ENCODE measurements at places on chromosomes 4 and X. TPM values are rescaled to one million over a fixed set of nuclear protein-coding genes. Genes with fewer than 3 reads are reported as not detected.

- DNase-seq = no peak
- no peak overlapping the region for H3K27ac ChIP-seq
- no peak overlapping the region for H3K4me3 ChIP-seq
- H3K36me3 ChIP-seq = peaks cover 16% of the 10 kb centered on the region
These were observed 5.0 kb downstream of the BMP2K start for GRCh38 chr4:78781139-78781538.

- no peaks in the 10 kb centered on the region for H3K4me1 ChIP-seq
- H3K27ac ChIP-seq = no peak overlapping the region
- no peaks in the 10 kb centered on the region for H3K27me3 ChIP-seq
- no peak for DNase-seq
These were observed 154.1 kb upstream of the PJA1 start for GRCh38 chrX:69319376-69319775.

GRCh38 chr4:8723222-8723980 is 130.8 kb downstream of the CPZ start:
- H3K4me3 ChIP-seq = no peak overlapping the region
- H3K36me3 ChIP-seq = no peaks in the 10 kb centered on the region
- no peak for DNase-seq
- no peaks in the 10 kb centered on the region for H3K27me3 ChIP-seq
- H3K4me1 ChIP-seq = no peaks in the 10 kb centered on the region

- no peaks in the 10 kb centered on the region for H3K36me3 ChIP-seq
- no peaks in the 10 kb centered on the region for H3K4me1 ChIP-seq
- H3K27me3 ChIP-seq = no peaks in the 10 kb centered on the region
- no peak for DNase-seq
These were observed 75.1 kb upstream of the MSX1 start for GRCh38 chr4:4784379-4784778.

GRCh38 chr4:30828264-30828926 is 108.2 kb downstream of the PCDH7 start:
- no peak overlapping the region for H3K27ac ChIP-seq
- H3K36me3 ChIP-seq = no peaks in the 10 kb centered on the region
- no peak overlapping the region for H3K4me3 ChIP-seq
- H3K4me1 ChIP-seq = no peaks in the 10 kb centered on the region

- H3K4me3 ChIP-seq = no peak overlapping the region
- no peaks in the 10 kb centered on the region for H3K4me1 ChIP-seq
- no peak for DNase-seq
- H3K27ac ChIP-seq = no peak overlapping the region
These were observed 339.7 kb downstream of the DMD start for GRCh38 chrX:32871636-32872035.

GRCh38 chrX:28756647-28757046 is 169.4 kb downstream of the IL1RAPL1 start:
- no peak overlapping the region for H3K27ac ChIP-seq
- H3K4me1 ChIP-seq = no peaks in the 10 kb centered on the region
- H3K27me3 ChIP-seq = no peaks in the 10 kb centered on the region
- no peaks in the 10 kb centered on the region for H3K36me3 ChIP-seq

DNA sequence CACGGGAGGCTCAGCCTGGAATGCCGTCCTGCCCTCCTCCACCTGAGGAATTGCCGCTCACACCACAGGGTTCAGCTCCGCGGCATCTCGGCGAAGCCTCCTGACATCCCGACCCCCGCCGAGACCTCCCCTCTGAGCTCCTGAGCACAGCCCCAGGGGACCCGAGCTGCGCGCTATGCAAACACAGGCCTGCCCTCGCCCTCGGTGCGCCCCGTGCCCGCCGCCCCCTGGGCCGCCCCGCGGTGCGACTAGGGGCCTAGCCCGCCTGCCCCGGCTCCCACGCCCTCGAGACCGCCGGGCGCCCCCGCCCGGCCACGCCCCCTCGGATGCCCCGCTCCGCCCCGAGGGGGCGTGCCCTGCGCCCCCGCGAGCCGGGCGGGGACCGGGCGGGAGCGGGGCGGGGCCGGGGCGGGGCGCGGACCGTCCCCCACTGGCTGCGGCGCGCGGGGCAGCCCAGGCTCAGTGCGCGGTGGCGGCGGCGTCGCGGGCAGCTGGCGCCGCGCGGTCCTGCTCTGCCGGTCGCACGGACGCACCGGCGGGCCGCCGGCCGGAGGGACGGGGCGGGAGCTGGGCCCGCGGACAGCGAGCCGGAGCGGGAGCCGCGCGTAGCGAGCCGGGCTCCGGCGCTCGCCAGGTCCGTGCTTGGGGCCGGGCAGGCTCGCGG is at the start of gene FGFR3:
Gene FGFR3, plus strand, starts transcription at position 462 of the 664 bp plus-strand sequence. CDS start 642 bp downstream, outside the sequence.
- H3K4me1 ChIP-seq = no peaks in the 10 kb centered on the region
- peak within 1 kb of the TSS; percentile 37 for H3K4me3 ChIP-seq
- peaks cover 31% of the 10 kb centered on the region for H3K27me3 ChIP-seq
- no peaks in the 10 kb centered on the region for H3K36me3 ChIP-seq

DNA sequence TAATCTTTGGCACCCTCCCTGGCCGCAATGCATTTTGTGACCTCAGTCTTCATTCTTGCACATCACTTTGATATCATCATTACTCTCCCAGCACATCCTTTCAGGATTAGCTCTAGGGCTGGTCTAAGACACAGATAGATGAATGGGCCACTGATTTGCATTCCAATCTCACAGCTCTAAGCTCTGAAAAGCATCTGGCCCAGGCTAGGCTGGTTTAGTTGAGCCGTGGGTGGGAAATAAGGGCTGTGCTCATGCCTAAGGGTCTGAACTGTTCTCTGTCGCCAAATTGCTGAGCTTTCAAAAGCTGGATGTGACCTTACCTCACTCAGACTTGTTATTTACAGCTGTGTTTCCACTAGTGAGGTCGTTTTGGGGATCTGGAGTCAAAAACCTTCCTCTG is 30.0 kb upstream of the SLC9A7 start:
- no peaks in the 10 kb centered on the region for H3K36me3 ChIP-seq
- H3K4me1 ChIP-seq = peaks cover 18% of the 10 kb centered on the region
- no peak overlapping the region for H3K4me3 ChIP-seq
- no peaks in the 10 kb centered on the region for H3K27me3 ChIP-seq

GRCh38 chr4:74738464-74739143 is 55.7 kb downstream of the BTC start:
- no peak for DNase-seq
- H3K4me3 ChIP-seq = no peak overlapping the region
- no peaks in the 10 kb centered on the region for H3K27me3 ChIP-seq

- H3K27me3 ChIP-seq = no peaks in the 10 kb centered on the region
- no peak overlapping the region for H3K27ac ChIP-seq
These were observed 451.1 kb downstream of the ARAP2 start for GRCh38 chr4:35793045-35793722.

DNA sequence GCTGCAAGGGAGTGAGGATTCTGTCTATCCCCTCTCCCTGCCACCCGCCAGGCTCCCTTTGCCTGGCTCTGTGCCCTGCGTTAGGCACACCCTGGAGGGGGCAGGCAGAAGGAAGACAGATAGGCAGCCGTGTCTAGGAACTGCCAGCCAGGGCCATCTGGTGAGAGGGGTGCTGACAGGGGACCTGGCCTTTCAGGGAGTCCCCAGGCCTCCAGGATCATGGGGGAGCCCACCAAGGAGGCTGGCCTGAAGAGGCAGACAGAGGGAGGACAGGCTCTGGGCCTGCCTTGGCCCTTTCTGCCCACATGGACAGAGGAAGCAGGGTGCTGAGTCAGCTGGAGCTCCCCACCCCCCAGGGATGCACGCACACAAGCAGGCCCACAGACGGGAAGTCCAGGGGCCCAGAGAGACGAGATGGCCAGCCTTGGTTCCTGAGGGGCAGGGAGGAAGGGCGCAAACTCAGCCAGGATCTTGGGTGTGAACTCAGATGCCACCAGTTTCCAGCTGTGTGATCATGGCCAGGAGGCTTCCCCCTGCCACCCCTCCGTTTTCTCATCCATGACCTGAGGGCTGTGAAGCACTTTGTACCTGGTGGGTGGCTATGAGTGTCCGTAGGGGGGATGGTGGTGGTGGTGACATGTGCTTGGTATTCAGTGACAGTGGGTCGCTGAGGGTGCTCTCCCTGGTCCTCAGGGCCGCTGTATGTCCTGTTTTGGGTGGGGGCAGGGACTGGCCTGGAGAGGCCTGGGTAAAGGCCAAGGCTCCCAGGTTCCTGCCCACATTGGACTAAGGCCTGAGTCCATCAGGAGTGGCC is 1.8 kb downstream of the SH3BP2 start:
- H3K36me3 ChIP-seq = peaks cover 13% of the 10 kb centered on the region
- H3K4me3 ChIP-seq = peak overlapping the region; percentile 88

GRCh38 chr4:14719053-14719452 is 283.2 kb upstream of the CPEB2 start:
- H3K36me3 ChIP-seq = no peaks in the 10 kb centered on the region
- DNase-seq = no peak
- H3K4me3 ChIP-seq = no peak overlapping the region

DNA sequence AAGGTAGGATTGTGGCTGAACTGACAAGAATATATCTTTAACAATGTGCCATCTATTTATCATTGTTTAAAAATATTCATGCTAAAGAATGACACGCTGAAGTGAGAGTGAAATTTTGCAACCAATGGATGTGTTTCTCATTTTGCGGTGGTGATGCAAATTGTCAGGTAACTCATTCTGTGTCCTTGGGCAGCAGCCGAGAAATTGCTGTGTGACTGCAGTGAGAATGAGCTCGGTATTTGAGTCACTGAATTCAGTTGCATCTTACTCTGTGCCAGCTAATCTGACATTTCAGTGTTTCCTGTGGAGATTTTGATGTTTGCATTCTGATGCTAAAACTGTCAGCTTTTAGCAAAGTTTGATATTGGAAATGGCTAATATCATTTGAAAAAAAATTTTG is 28.1 kb downstream of the MCUB start:
- peaks cover 57% of the 10 kb centered on the region for H3K4me1 ChIP-seq
- H3K27ac ChIP-seq = peak overlapping the region; percentile 1
- H3K4me3 ChIP-seq = no peak overlapping the region
- H3K36me3 ChIP-seq = peaks cover 12% of the 10 kb centered on the region
- H3K27me3 ChIP-seq = no peaks in the 10 kb centered on the region
- DNase-seq = peak; percentile 22

DNA sequence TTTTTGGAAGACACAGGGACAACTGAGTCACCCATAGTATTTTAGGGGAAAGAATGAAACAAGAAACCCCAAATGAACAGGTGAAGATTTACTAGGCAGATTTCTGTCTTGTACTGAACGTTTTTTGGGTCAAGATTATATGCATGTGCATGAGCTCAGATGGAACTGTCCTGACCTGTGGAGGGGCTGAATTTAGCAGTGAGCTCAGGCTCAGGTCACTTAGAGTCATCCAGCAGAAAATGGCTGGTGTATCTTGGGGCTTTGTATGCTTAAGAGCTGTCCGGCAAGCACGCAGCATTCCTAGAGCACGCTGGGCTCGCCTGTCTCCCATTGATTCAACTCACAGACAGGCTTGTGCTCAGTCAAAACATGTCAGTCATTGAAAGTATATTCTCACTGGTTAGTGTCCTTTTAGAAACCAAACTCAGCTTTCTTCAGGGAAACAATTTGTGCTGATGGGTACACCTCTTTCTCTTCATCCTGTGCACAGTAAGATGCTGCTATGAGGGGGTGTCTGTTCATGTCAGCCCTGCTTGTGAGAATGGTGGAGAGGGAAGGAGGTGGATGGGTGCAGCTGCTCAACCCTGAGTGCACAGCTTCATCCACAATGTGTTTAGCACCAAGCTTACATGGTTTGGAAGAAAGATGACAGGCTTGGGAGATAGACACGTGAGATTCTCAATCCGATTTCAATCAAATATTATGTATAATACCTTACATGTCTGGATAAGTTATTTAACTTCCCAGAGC is 47.5 kb upstream of the PDLIM3 start:
- peaks cover 28% of the 10 kb centered on the region for H3K27me3 ChIP-seq
- DNase-seq = no peak
- H3K36me3 ChIP-seq = peaks cover 5% of the 10 kb centered on the region
- peaks cover 12% of the 10 kb centered on the region for H3K4me1 ChIP-seq

GRCh38 chrX:69262036-69262936 is 97.0 kb upstream of the PJA1 start:
- no peak overlapping the region for H3K27ac ChIP-seq
- DNase-seq = no peak
- peaks cover 13% of the 10 kb centered on the region for H3K27me3 ChIP-seq
- no peak overlapping the region for H3K4me3 ChIP-seq

- peaks cover 1% of the 10 kb centered on the region for H3K36me3 ChIP-seq
- H3K4me1 ChIP-seq = peaks cover 29% of the 10 kb centered on the region
- no peak overlapping the region for H3K4me3 ChIP-seq
- no peaks in the 10 kb centered on the region for H3K27me3 ChIP-seq
These were observed 74.2 kb downstream of the CT47B1 start for GRCh38 chrX:120801426-120801825.

- DNase-seq = no peak
- H3K27ac ChIP-seq = no peak overlapping the region
- no peak overlapping the region for H3K4me3 ChIP-seq
- no peaks in the 10 kb centered on the region for H3K27me3 ChIP-seq
These were observed 22.3 kb downstream of the GAK start for GRCh38 chr4:909821-910220.

- H3K27ac ChIP-seq = peak overlapping the region; percentile 71
- peak overlapping the region; percentile 86 for H3K4me3 ChIP-seq
- peak; percentile 1 for DNase-seq
- peaks cover 43% of the 10 kb centered on the region for H3K4me1 ChIP-seq
- H3K36me3 ChIP-seq = peaks cover 13% of the 10 kb centered on the region
These were observed 1.3 kb downstream of the TBL1X start for GRCh38 chrX:9466124-9466495.

- no peaks in the 10 kb centered on the region for H3K27me3 ChIP-seq
- peaks cover 8% of the 10 kb centered on the region for H3K36me3 ChIP-seq
- no peak for DNase-seq
- H3K4me3 ChIP-seq = no peak overlapping the region
- H3K4me1 ChIP-seq = peaks cover 7% of the 10 kb centered on the region
These were observed 12.0 kb downstream of the CXorf58 start for GRCh38 chrX:23919706-23920320.

DNA sequence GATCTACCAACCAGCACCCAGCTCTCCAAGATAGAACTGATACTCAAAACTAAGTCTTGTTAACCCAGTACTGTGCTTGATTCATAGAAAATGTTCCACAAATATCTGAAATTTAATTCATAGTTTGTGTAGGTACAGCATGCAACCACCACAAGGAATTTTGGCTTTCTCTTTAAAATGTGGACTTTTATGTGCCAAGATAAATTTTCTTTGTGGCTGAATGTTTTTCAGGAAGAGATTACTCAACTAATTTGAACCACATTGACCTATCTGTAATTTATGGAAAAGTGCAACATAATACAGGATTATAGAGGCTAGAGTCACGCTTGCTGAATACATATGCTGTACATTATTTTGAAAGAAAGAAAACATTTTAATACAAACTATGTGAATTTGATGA is 730.8 kb downstream of the IL1RAPL1 start:
- no peak overlapping the region for H3K27ac ChIP-seq
- no peaks in the 10 kb centered on the region for H3K4me1 ChIP-seq
- no peaks in the 10 kb centered on the region for H3K36me3 ChIP-seq
- H3K4me3 ChIP-seq = no peak overlapping the region
- no peaks in the 10 kb centered on the region for H3K27me3 ChIP-seq

Gene SPATA18
- 0.13 TPM for total RNA-seq

Gene PAGE2
- not detected for total RNA-seq

Gene NPY5R
- total RNA-seq = not detected

Gene BTK
- total RNA-seq = not detected

Gene MAGEA6
- total RNA-seq = not detected

Gene CFP
- total RNA-seq = 2.3 TPM

Gene PGAM4
- 0.47 TPM for total RNA-seq

Gene C1QTNF7
- total RNA-seq = not detected

Data from activated T-helper 1 cell treated with anti-CD3 and anti-CD28 coated beads, Interleukin-12 subunit alpha, Interleukin-12 subunit beta, Interleukin-2, Interleukin-4 antibody, amounts not matched to agents 30 ng/mL and 10 ng/mL and 1 ng/mL, durations not matched to agents 14 hours and 24 hours and 36 hours (primary cell).